ENCODE measurements at places on chromosomes 12 and 14. TPM values are rescaled to one million over a fixed set of nuclear protein-coding genes. Genes with fewer than 3 reads are reported as not detected.

The B3GNT4 gene
- total RNA-seq: 11.8 TPM

The HOXC12 gene
- total RNA-seq: not detected

The MFAP5 gene
- 0.41 TPM for total RNA-seq

The DACT1 gene
- 203 TPM for total RNA-seq

The EPYC gene
- not detected for total RNA-seq

The SLC41A2 gene
- total RNA-seq: 147 TPM

The HOXC6 gene
- total RNA-seq: not detected

The STON2 gene
- 19.2 TPM for total RNA-seq

The DIO2 gene
- total RNA-seq: 21.2 TPM

The MNAT1 gene
- 76.2 TPM for total RNA-seq

The TMEM119 gene
- 0.82 TPM for total RNA-seq

The PPP4R4 gene
- 1.6 TPM for total RNA-seq

The NOS1 gene
- 4.9 TPM for total RNA-seq

The SERPINA9 gene
- total RNA-seq: not detected

The PRB3 gene
- total RNA-seq: not detected

The CRACR2A gene
- 0.82 TPM for total RNA-seq
